ENCODE measurements at places on chromosomes 7 and 10.
A peak's percentile ranks its signal among the peaks of the same experiment; 100 is the strongest.

DNA sequence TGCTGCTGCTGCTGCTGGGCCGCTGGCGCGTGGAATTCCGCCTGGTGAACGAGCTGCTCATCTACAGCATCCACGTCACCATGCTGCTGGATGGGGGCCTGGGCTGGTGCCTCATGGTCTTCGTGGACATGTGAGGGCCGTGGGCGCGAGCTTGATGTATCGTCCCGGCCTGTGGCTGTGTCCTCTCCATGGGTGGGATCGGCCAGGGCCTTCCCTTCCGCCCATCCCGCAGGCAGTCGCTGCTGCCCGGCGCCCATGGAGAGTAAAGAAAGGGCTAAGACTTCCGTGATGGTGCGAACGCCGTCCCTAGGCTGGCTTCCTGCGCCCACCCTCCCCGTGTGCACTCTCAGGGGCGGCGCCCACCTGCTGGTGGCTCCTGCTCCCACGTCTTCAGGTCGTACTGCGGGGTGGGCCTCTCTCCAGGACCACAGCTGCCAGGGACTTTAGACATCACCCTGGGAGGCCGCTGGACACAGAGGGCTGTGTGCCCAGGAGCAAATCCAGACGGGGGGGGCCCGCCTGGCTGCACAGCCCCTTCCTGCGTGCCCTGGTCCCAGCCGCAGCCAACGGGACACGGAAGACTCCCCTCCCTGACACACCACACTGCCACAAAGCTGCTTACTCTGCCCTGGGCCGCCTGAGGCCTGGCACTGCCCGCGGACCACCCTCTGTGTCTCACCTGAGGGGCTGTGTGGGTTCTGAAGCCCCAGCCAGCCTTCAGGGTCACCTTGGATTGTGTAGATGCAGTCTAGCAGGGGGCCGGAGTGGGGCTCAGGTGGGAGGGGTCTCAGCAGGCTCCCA, 167.5 kb downstream of the SEPTIN7 start:
- DNase-seq: no peak

DNA sequence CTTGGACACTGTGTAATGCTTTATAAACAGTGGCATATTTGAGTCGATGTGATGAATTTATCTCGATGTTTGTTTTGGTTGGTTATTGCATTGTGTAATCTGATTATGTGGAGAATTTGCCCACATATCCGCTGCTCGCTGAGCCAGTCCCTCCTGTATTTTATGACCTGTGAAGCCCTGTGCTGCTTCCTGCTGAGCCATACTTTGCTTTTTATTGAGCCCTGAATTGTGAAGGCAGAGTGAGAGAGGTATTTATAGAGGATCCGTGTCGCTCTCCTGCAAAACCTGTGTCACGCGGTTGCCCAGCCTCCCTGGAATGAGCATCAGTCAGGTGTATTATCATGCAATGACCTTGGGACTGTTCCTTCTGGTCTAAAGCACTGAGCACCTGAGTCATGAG, 253.7 kb downstream of the ARHGAP21 start:
- DNase-seq: no peak

GRCh38 chr7:21365866-21366624, 61.8 kb upstream of the SP4 start:
- no peak for DNase-seq

GRCh38 chr7:139620676-139621344, 97.3 kb downstream of the CLEC2L start:
- peak; percentile 18 for DNase-seq

DNA sequence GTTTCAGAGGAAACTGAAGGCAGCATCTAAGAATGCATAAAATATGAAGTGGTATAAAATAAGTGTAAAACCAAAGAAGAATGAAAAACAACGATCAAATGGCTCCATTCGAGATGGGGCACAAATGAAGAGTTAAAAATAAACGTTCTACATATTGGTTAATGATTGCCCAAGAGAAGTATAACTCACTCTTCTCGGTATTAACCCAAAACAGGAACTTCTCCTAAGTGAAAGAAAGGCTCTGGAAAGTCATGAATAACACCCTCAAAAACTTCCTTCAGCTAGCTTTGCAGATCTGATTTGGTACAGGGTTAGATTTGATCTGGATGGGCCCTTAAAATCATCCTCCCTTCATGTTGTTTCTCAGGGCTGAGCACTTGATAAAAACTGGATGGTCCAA, 94.3 kb upstream of the ADO start:
- no peak for DNase-seq

- DNase-seq: no peak
Measured at GRCh38 chr7:75836798-75837197, 23.2 kb upstream of the CCL24 start.

- DNase-seq: no peak
Measured at GRCh38 chr10:28250782-28251181, 52.1 kb downstream of the MPP7 start.

DNA sequence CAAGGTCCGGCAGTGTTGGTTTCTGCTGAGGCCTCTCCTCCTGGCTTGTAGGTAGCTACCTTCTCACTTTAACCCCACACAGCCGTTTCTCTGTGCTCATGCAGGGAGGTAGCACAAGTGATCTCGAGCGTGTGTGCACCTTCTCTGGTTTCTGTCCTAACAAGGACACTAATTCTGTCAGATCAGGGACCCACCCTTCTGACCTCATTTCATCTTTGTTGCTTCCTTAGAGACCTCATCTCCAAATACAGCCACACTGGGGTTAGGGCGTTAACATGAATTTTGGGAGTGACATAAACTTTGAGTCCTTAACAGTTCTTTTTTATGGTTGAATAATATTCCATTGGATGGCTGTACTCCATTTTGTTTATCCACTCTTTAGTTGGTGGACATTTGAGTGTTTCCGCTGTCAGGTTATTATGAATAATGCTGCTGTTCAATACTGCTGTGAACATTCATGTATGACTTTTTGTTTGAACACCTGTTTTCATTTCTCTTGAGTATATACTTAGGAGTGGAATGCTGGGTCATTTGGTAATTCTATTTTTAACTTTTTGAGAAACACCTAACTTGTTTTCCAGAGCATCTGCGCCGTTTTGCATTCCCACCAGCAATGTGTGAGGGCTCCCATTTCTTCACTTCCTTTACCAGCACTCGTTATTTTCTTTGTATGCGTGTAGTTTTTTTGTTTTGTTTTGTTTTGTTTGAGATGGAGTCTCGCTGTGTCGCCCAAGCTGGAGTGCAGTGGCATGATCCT, 57.5 kb downstream of the LCOR start:
- no peak for DNase-seq

DNA sequence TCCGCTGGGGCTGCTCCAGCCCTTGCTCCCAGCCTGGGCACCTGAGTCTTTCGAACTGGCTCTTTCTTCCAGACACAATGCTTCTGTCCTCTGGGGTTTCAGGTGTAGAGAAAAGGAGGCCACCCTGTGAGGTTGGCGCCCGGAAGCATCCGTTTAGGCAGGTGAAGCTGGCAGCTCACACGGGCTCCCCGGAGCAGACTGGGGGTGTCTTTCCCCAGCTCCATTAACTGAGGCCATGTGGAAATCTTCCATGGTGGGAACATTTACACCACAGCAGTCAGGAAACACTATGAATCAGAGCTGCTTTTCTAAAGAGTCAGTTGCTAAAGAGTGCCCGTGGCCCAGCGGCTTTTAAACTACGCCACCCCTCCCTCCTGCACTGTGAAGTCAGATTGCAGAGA, 29.2 kb downstream of the PRKAG2 start:
- no peak for DNase-seq

GRCh38 chr7:130461272-130461671, 20.5 kb upstream of the CEP41 start:
- no peak for DNase-seq

GRCh38 chr10:130371666-130372065, 235.5 kb downstream of the GLRX3 start:
- DNase-seq: no peak

DNA sequence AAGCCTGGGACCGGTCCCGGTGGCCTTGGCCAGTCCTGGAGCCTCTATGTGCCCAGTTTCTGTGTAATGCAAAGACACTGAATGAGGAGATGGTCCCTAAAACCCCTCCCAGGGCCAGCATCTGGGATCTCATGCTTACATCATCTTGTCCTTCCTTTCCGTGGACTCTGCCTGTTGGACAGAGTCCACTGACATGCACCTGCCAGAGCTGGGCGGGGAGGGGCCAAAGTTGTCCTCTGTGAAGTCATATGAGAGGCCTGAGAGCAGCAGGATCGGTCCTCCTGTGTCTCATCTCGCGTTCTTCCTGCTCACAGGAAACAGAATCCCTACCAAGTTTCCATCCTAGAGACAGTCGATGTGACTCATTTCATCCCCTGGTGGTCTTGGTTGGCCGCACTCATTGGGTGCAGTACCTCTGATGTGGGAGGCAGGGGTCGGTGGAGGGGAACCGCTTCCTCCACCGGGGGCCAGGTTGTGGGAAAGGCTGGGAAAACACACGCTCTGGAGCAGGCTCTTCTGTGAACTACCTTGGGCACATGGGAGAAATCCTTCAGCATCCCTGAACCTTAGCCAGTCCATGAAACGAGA, 389.6 kb upstream of the PODXL start:
- DNase-seq: no peak
